Stimulated activated naive CD4-positive, alpha-beta T cell treated with Interleukin-2 at 50 U/mL for 16 hours (primary cell): ENCODE measurements at places on chromosomes 6 and 20.

GRCh38 chr6:163414117-163414945, at the start of gene QKI:
Gene QKI, plus strand, starts transcription at chr6:163414718. Its CDS starts 476 bp downstream, at chr6:163415194.
- peak; percentile 78 for DNase-seq

DNA sequence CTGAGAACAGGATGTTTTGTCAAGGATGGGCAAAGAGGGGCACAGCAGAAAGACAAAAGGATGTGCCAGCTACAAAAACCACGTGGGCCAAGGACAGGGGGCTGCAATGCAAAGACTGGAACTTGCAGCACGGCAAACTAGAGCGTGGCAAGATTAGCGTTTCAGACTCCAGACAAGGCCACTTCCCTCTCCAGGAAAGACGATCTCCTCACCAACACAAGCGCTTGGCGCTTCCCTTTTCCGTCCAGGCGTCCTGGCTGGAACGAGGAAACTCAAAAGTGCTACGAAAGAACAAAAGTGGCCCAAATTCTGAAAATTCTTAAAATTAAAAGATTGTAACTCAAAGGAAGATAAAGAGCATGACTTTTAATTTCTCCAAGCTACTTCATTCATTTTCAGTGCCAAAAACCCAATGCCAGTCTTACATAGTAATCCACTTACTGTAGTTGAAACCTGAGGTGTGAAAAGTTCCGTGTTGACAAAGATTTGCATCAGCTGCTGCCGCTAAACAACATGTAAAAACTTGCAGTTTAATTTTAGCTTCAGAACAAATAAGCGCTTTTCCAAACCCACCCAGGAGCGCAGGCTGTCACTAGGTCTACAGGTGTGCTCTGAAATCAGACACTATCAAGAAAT, 207.1 kb upstream of the RREB1 start:
- DNase-seq: no peak

GRCh38 chr20:62539198-62540045, 63.6 kb upstream of the GATA5 start:
- no peak for DNase-seq

DNA sequence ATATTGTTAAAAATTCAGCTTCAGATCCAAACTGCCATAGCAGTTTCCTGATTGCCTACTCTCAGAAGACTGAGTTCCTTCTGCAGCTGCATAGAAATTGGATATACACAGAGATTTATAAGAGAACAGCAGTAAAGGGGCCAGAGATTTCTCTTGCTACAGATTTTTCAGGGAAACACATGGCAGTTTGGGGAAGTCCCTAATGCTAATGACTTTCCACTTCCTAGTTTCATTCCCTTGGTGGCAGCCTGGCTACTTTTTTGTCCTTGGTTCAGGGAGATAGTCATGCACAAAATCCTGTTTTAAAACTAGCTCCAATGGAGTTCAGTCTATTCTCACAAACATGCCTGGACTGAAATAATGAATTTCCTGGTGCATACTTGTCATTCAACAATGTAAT, 125.3 kb upstream of the PLCB4 start:
- no peak for DNase-seq

GRCh38 chr20:23362392-23363256, 642 bp downstream of the GZF1 start:
- no peak for DNase-seq

GRCh38 chr6:64815718-64816117, 891.3 kb downstream of the EYS start:
- no peak for DNase-seq

DNA sequence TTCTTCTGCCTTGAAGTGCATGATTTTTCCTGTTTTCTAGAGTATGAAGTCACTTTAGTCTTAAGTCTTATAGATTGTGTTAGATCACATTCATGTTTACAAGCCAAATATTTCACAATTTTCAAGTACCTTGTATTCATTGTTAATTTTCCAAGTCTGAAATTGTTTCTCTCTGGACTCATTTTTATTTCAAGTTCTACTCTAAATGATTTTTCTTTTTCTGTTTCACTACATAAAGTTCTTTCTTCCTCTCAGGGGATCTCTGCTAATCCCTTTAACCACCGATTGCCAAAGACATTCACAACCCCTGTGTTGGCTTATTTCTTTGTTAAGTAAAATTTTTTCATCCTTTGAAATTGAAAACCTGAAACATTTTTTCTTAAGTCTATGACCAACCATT, 805.7 kb downstream of the KIF16B start:
- DNase-seq: no peak

GRCh38 chr6:151869345-151869744, 61.9 kb downstream of the ESR1 start:
- no peak for DNase-seq

- DNase-seq: no peak
Measured at GRCh38 chr6:166908811-166909210, 47.5 kb downstream of the RNASET2 start.

DNA sequence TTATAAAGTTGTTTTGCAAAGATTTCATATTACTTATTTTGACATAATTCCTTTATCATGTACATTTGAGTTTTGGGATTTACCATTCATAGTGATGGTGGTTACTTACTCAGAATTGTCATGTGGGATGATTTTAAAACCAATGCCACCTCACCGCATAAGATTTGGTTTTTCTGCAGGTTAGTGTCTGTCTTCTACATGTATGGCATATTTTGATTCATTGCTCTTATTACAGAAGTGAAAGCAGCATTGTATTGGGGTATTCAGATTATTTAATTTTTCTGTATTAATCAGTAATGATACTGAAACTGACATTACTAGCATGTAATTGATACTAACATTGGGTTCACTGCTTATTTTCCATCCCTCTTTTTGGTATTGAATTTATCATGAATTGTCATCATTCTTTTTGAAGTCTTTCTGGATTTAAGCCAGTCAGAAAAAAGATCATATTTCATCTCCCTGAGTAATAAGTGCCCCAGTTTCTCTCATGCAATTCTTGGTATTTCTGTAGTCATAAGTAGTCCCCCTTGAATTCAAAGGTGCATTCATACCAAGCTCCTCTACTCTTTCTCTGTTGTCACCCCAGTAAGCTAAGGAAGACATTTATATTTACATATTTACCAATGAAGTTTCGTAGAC, 176.6 kb downstream of the BCKDHB start:
- no peak for DNase-seq

- no peak for DNase-seq
Measured at GRCh38 chr6:112310439-112311125, 36.5 kb upstream of the RFPL4B start.

DNA sequence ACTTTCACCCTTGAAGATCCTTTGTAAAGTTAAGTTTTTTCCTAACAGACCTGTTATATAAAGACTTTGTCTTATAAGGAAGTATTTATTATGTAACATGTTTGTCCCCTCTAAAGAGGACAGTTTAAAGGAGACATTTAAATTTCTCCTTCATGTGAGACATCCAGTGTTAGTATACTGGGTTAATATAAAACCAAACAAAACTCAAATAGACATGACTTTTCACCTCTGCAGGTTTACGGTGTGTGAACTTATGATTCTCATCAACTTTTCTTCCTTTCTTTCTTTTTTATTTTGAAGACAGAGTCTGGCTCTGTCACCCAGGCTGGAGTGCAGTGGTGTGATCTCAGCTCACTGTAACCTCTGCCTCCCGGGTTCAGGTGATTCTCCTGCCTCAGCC, 17.4 kb upstream of the MPC1 start:
- DNase-seq: no peak

DNA sequence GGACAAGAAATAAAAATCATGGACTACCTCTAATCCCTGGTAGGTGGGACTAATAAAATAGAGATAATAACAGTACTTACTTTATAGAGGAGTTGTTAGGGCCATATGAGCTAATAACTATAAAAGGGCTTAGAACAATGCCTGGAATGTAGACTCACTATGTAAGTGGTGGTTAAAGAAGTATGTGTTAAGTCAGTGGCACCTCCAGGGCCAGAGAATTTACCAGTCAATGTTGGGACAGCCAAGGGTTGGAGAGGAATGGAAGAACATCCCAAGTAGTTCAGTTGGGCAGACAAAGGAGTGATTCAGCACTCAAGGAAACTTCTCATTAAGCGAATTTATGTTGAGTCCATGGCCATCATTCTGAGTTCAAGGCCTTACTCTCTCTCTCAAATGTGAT, 116.8 kb downstream of the OTOR start:
- DNase-seq: no peak

DNA sequence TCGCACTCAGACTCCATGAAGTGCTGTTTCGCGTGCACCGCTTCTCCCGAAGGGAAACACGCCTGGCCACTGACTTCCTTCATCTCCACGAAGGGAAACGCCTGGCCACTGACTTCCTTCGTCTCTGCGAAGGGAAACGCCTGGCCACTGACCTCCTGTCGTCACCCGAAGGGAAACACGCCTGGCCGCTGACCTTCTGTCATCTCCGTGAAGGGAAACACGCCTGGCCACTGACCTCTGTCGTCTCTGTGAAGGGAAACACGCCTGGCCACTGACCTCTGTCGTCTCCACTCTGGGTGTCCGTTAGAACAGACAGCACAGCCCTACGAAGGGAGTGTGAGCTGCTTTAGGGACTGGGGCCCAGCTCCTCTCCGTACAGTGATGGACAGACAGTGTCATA, 17.1 kb upstream of the ADRM1 start:
- no peak for DNase-seq

GRCh38 chr6:12178521-12178920, 111.6 kb upstream of the EDN1 start:
- no peak for DNase-seq

- no peak for DNase-seq
Measured at GRCh38 chr6:138240476-138241245, 22.4 kb upstream of the PBOV1 start.

GRCh38 chr6:106502559-106502958, 126.7 kb downstream of the RTN4IP1 start:
- no peak for DNase-seq

- DNase-seq: no peak
Measured at GRCh38 chr6:36054956-36055355, 27.3 kb downstream of the MAPK14 start.

DNA sequence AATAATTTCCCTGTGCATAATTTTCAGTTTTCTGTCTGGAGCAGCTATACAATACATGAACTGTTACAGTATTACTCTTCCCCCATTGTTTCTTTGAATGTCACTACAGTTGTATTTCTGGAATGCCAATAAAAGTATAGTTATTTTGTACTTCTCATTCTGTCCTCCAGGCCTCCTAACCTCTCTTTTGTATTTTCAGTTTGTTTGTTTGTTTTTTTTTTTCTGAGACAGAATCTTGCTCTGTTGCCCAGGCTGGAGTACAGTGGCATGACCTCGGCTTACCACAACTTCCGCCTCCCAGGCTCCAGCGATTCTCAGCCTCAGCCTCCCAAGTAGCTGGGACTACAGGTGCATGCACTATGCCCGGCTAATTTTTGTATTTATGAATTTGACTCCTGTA, 16.8 kb upstream of the ARID1B start:
- no peak for DNase-seq

- no peak for DNase-seq
Measured at GRCh38 chr20:25481918-25482253, 74.4 kb downstream of the GINS1 start.

GRCh38 chr6:64713175-64713574, 993.9 kb downstream of the EYS start:
- DNase-seq: no peak

- no peak for DNase-seq
Measured at GRCh38 chr6:53009056-53009455, 14.0 kb upstream of the GSTA4 start.

- DNase-seq: no peak
Measured at GRCh38 chr6:132361101-132361500, 40.2 kb downstream of the MOXD1 start.

GRCh38 chr6:53987522-53987888, 123.7 kb upstream of the MLIP start:
- DNase-seq: no peak

DNA sequence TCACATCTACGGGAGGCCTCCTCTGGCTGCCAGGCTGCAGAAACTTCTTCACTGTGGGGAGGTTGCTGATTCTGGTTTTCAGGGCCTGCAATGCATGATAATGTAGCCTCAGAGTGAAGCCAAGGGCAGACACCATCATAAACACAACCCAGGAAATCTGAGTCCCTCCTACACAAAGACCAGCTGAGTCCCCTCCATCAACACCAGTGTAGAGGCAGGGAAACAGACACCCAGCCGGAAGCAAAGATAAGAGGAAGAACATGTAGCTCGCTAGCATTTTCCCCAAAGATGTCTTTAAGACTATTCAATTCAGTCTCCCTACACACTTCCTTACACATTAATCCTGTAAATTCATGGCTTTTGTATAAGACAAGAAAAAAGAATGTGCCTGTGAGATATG, 23.6 kb downstream of the GSTA2 start:
- no peak for DNase-seq

- no peak for DNase-seq
Measured at GRCh38 chr6:3612341-3613041, 139.0 kb downstream of the PXDC1 start.

- no peak for DNase-seq
Measured at GRCh38 chr6:24897186-24897585, 38.6 kb downstream of the RIPOR2 start.

DNA sequence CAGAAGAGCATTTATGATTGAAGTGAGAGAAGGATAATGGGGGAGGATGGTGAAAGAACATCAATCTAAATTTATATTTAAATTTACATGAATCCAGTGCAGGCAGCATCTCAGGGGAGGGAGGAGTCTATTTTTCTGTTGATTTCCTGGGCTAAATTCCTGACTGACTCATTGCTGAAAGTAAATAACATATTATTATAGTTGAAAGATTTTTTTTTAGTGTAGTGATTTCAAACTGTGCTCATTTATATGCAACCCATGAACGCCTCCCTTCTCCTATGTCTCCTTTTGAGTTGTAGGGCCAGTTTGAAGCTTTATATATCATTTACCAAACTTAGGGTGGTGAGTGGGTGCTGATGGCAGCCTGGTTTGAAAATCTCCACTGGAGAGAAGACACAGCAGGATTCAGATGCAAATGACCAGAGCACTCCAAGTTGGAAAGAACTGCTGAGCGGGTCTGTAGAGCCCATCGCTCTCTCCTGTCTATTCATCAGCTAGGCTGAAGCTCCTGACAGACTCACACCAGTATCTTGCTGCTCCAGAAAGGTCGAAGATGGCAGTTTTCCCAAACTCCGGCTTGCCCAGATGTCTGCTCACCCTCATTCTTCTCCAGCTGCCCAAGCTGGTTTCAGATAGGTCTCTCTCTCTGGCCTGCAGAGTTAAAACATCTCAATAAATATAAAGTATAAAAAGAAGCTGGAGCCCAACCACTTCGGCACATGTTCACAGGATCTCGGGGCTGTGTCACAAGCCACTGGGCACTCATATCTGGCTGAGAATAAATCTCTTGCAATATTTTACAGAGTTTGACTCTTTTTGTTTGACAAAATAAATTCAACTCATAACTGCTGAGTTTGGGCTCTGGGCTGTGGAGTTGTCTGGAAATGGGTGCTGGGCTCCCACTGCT, 18.3 kb downstream of the BTN2A1 start:
- DNase-seq: no peak

- DNase-seq: no peak
Measured at GRCh38 chr6:159110013-159110412, 59.2 kb upstream of the FNDC1 start.

GRCh38 chr6:9086331-9086730, 651.0 kb upstream of the SLC35B3 start:
- DNase-seq: no peak

- DNase-seq: no peak
Measured at GRCh38 chr6:17490724-17491123, 97.3 kb downstream of the CAP2 start.

- DNase-seq: no peak
Measured at GRCh38 chr6:104229057-104229456, 630.7 kb downstream of the HACE1 start.
